NCI-H2081 treated with DMSO at 0.1 percent for 48 hours (cell line): ENCODE measurements at places on chromosomes 2 and 18.

DNA sequence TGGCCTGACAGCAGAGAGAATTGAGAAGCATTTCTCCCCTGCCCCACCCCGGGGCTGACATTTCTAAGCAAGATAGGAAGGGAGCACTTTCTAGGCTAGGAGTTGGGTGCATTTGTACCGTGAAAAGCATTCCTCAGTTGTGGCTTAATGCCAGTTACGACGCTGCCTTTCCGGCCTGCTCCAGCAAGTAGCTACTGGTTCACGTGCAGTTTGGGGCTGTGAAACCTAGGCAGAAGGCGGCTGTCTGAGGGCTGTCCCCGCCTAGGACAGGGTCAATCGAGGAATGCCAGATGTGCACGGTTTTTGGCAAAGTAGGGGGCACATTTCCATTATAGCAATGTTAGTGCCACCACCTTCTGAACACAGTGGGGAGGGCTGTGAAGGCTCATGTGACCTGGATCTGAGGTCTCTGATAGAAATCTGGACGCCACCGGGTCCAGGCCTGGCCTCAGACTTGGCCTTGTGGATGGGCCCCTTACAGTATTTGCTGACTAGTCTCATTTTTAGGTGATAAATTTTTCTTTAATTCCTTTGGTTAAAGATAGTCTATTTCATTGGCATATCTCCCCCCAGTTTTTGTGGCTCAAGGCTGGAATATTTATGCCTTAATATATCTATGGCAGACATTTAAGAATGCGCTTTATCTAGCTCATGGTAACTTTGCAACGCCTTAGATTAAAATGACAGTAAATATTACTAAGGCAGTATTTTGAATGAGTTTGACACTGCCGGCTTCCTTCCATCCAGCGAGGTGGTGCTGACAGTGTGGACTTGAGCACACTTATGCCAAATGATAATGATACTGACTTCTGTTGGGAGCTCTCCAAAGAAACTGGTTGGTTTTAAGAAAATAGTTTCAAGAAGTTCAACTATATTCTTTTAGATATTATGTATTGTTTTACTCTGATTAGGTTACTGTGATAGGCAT is 78.7 kb downstream of the LPIN1 start:
- no peak for DNase-seq

- DNase-seq, result no peak
These were observed 10.8 kb upstream of the IL18RAP start for GRCh38 chr2:102412199-102412598.

DNA sequence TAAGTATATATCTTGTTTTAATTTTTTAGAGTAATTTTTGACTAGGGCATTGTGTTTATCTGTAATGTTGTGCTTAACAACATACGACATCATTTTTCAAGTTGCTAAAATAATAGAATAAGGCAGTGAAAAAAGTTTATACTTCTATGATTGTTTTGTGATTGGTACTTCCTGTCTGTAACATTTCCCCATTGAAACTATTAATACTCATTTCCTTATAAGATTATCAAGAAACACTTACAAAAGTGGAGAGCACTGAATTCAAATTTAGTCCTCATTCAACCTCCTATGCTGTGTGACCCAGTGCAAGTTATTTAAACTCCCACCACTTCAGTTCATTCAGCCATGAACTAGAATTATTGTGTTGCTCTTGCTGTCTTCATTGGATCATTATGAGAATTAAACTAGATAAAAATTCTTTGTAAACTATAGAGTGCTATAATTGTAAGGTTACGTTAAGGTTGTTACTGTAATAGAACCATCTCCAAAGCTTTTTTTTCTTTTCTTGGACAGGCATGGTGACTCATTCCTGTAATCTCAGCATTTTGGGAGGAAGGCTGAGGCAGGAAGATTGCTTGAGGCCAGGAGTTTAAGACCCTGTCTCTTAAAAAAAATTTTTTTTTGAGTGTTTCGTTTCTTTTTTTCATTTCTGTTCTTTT is 2.8 kb downstream of the ETAA1 start:
- no peak for DNase-seq

DNA sequence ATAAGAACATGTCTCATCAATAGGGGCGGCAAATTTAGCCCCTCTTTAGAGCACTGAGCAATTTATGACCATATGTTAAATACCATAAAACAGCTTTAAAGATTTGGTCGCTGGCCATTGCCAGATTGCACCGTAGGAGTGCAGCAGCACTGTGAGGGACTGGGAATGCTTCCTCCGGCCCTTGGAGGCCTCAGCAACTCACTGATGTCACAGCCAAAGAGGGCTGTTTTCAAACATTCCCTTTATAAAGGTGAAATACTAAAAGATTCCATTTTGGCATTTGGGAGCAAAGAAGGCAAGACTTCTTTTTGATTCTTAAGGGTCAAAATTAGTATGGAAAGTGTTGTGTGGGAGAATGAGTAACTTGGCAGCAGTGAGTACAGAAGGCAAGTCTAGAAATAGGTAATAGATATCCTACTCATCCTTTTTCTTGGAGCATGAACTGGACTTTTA is 63.7 kb downstream of the BABAM2 start:
- DNase-seq, result no peak

DNA sequence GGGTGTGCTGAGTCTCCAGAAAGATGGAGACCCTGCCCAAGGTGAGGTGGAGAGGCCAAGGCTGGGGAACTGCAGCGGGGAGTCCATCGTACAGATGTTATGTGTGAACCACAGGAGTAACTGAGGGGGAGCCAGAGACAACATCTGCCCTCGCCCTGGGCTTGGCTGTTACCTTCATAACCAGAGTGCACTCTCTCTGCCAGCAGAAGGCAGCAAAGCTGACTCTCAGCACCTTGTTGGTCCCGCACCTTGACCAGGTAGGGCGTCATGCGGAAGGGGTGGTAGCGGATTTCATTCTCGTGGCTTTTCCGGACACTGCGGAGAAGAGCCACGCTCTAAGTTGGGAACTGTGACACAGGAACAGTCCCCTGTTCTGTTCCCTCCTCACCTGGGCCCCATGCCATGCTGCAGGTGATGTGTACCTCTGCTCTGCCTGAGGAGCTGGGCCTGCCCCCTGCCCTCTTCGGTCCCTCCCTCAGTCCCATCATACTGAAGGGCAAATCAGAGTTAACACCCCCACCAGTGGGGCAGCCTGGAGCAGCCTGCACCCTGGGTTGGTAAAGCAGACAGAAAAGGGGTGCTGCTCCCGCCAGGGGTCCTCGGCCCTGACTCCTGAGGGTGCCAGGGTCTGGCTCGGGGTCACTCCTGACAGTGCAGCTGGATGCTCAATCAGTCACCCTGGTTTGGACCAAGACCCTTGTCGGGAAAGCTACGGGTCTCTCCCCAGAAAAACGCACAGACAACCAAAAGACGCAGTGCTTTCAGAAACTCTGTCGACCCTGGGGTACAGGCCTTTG is 20.3 kb downstream of the PER2 start:
- no peak for DNase-seq

DNA sequence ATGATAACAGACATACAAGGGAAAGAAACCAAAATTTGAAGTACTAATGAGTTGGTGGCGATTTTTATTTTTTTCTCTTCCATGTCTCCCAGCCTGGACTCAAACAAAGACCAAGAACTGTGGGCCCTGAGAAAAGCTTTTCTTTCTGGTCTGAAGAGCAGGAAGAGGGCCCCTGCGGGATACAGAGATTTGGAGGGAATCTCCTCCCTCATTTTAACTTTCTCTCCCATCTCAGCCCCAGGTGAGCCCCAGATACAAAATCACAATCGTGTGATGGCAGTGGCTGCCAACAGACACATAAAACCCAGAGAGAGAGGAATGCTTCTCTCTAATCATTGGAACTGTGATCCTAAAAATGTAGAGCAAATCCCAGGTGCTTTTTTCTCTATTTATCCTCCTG is 19.5 kb upstream of the PRKCE start:
- DNase-seq, result no peak

- DNase-seq, result no peak
These were observed 137.7 kb downstream of the THNSL2 start for GRCh38 chr2:88307817-88308216.

DNA sequence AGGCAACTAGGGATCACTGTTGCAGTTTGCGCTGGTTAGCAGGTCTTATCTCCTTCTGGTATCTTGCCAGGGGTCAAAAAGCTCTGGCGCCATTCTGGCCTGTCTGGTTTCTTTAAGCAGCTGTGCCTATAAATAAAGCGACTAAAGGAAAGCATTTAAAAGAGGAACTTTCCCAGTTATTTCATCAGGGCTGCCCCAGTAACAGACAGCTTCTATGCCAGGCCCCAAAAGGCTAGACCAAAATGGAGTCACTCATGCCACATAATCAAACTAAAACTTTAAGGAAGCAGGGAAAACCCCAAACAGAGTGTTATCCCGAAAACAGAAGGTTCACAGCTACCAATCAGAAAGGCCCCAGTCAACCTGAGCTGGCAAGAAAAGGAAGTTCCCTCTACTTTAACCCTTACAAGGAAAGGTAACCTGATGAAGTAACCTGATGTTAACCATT is 41.2 kb upstream of the HNRNPA3 start:
- DNase-seq, result no peak

- no peak for DNase-seq
These were observed 23.5 kb upstream of the SCG2 start for GRCh38 chr2:223625652-223626051.

- no peak for DNase-seq
These were observed 76.9 kb upstream of the NABP1 start for GRCh38 chr2:191601060-191601459.

DNA sequence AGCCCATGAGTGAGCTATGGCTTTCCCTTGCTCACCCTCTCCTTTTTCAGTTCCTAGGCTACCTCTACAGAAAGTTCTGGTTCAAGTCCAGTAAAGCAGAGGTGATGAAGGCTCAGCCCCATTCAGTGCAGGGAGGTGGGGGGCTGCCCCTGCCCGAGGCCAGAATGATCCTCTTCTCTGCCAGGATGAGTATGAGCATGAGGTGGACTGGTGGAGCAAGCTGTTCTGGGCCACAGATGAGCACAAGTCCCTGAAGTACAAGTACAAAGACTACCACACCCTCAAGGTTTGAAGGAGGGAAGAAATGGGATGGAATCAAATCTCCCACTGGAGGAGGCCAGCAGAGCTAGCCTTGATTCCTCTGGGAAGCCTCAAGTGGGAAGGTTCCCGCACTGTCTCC is 42.4 kb downstream of the LMAN2L start:
- no peak for DNase-seq

GRCh38 chr2:153875801-153876466 is 4.2 kb downstream of the GALNT13 start:
- DNase-seq, result no peak

DNA sequence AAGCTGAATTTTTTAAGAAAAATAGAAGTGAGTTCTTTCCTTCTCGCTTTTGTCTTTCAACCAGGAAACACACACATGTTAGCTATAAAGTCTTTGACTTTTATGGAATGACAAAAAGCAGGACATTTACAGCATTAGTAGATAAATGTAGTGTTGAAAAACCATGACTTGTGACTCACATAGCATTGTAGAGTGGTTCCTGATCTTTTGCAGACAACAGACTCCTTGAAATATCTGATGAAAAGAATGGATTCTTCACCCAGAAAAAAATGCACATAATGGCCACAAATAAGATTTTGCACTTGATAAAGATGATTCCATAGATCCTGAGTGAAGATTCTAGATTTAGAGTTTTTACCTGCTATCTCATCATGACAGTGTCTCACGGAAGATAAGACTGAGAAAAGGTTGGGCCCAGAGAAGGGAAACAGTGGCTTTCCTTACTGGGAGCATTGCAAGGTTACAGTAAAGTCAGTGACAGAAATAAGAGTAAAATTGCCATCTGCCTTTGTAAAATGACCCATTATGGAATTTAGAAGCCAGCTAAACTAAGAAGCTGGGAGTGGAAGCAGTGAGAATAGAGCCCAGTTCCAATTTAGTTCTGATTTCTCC is 14.0 kb downstream of the SMARCAL1 start:
- no peak for DNase-seq

- no peak for DNase-seq
These were observed 75.6 kb upstream of the TTN start for GRCh38 chr2:178882666-178883440.

DNA sequence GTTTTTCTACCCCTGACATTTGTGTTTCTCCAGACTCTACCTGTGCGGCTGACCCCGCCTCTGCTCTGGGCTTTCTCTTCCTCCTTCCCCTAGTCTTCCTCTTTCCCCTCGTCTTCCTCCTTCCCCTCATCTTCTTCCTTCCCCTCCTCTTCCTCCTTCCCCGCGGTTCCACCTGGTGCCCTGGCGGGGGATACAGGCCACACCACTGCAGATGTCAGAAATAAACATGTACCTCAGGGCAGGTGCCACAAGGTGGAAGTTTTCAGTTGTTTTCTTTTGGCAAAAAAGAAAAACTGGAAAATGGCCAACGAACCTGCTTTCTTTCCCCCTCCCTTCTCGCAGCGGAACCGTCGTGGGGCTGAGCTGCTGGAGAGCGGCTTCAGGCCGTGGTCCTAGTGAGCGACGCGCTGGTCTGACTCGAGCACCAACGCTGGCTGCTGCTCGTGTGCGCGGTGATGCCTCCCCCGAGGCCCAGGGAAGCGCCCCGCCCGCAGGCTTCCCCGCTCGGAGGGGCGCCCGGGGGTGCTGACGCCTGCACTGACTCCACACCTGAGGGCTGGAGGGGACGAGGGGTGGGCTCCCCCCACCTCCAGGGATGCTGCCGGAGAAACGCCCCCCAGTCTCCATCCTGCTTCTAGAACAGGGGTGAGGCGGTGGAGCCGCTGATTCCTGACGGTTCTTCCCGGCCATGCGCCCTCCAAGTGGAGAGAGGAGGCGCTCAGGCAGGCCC is 83.7 kb upstream of the ZNF516 start:
- no peak for DNase-seq

GRCh38 chr18:9506046-9506792 is 30.9 kb downstream of the RALBP1 start:
- DNase-seq, result no peak

GRCh38 chr2:223731503-223731902 is 105.9 kb downstream of the AP1S3 start:
- DNase-seq, result no peak

- DNase-seq, result no peak
These were observed 6.7 kb downstream of the NPPC start for GRCh38 chr2:231919341-231920035.

GRCh38 chr18:62982600-62983251 is 267.4 kb downstream of the PHLPP1 start:
- no peak for DNase-seq

GRCh38 chr2:3099145-3099859 is 278.3 kb downstream of the EIPR1 start:
- no peak for DNase-seq

DNA sequence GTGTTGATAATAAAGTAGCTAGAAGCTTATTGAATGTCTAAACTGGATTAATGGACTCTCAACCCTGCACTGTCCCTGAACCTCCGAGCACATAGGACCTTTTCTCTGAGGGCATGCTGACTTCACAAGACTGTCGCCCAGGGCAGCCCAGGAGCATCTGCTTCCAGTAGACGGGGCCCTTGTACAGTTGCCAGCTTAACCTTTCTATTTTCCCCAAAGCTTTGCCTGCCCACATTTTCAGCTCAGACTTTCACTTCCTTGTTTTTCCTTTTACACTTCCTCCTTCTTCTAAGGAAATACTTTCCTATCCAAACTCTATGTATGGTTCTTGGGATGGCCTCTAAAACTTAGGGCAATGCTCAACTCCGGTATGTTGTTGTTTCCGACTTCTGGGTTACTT is 1.3 kb downstream of the VWA3B start:
- no peak for DNase-seq

GRCh38 chr2:136122661-136123060 is 4.7 kb upstream of the CXCR4 start:
- DNase-seq, result no peak

GRCh38 chr2:127820080-127820668 is 9.2 kb upstream of the WDR33 start:
- no peak for DNase-seq
